Frontal cortex (tissue), 4 donors: ENCODE measurements at places on chromosomes 6 and 20. TPM values are rescaled to one million over a fixed set of nuclear protein-coding genes. Genes with fewer than 3 reads are reported as not detected.

Gene BCKDHB
- 14.7 TPM for total RNA-seq

Gene NMBR
- total RNA-seq: 4.9 TPM

Gene MUC22
- total RNA-seq: not detected

Gene FOXO3
- total RNA-seq: 40.4 TPM

Gene HLA-DQB2
- total RNA-seq: not detected

Gene GSTA2
- not detected for total RNA-seq

Gene RSPO3
- total RNA-seq: 36.7 TPM

Gene LCA5
- 14.3 TPM for total RNA-seq

Gene EFCAB8
- not detected for total RNA-seq

Gene TMEM151B
- total RNA-seq: 45.7 TPM

Gene C20orf141
- total RNA-seq: not detected

Gene APCDD1L
- not detected for total RNA-seq

Gene EYA4
- 0.41 TPM for total RNA-seq

Gene ZSCAN12
- total RNA-seq: 18.8 TPM

Gene LST1
- 1.2 TPM for total RNA-seq

Gene PSORS1C1
- not detected for total RNA-seq

Gene CYP24A1
- 0.41 TPM for total RNA-seq

DNA sequence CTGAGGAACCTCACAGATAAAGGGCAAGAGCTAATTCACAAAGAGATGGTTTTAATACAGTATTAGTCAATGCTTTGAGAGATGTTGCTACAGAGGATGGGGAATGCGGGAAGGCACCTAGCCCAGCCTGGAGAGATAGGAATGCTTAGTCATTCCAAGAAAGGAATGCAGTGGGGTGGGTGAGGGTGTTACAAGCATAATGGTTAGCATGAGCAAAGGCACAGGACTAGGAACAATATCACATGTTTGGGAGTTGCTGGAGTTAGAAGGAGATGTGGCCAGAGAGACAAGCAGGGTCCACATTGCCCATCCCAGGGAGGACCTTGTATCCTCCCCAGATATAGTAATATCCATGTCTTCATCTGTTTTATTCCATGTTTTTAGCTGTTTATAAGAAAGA lies 107.0 kb upstream of the OGFRL1 start:
- DNase-seq: no peak

DNA sequence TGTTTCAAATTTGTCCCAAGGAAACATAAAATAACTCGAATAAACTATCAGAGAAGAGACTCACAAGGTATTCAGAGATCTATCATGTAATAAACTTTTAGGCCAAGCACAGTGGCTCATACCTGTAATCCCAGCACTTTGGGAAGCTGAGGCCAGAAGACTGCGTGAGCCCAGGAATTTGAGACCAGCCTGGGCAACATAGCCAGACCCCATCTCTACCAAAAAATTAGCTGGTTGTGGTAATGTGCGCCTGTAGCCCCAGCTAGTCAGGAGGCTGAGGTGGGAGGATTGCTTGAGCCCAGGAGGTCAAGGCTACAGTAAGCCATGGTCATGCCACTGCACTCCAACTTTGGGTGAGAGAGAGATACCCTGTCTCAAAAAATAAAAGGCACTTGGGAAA lies 79.2 kb upstream of the GCM1 start:
- DNase-seq: no peak

DNA sequence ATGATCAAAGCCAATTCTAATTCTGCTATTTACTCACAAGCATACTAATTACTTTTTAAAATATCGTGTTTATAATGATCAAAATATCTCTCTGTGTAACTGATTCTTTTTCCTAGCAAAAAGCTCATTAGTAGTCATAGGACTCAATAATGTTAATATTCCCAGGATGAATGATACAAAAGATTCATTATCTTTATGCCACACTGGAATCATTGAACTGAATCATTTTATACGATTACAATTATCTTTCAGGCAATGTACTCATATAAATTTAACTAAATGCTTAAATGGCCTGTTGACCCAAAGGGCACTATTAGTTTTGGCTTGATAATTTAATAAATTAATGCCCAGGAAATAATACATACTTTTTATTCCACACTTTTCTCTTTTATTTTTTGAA lies 96.3 kb downstream of the EYS start:
- DNase-seq: no peak

- DNase-seq: no peak
These were observed 120.1 kb upstream of the CCDC28A start for GRCh38 chr6:138653435-138653834.

- DNase-seq: no peak
These were observed 109.5 kb upstream of the CLDN20 start for GRCh38 chr6:155154158-155154830.

- no peak for DNase-seq
These were observed 38.0 kb upstream of the ECHDC1 start for GRCh38 chr6:127381384-127381783.

- peak; percentile 22 for DNase-seq
These were observed 52.3 kb upstream of the IFNGR1 start for GRCh38 chr6:137271245-137272183.

DNA sequence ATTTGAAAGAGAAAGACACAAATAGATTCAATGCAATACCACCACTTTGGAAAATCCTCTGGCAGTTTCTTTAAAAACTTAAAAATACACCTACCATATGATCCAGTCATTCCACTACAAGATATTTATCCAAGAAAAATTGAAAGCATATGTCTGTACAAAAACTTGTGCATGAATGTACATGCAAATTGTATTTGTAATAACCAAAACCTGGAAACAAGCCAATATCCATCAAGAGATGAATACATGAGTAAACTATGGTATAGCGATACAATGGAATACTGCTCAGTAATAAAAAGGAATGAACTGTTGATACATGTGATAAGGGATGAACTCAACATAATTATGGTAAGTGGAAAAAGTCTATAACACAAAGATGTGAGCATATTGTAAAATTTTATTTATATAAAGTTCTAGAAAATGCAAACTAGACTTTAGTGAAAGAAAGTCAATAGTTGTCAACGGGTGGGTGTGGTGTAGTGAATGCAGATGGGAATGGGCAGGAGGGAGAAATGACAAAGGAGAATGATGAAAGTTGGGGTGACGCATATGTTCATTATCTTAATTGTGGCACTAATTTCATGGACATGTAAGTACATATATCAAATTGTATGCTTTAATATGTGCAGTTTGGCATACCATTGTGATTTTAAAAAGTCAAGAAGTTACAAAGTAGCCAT lies 347.5 kb downstream of the SAMD5 start:
- no peak for DNase-seq

GRCh38 chr6:29676981-29677601 lies 3.9 kb downstream of the ZFP57 start:
- DNase-seq: no peak

- DNase-seq: no peak
These were observed 19.3 kb downstream of the ZNF217 start for GRCh38 chr20:53574259-53574789.

DNA sequence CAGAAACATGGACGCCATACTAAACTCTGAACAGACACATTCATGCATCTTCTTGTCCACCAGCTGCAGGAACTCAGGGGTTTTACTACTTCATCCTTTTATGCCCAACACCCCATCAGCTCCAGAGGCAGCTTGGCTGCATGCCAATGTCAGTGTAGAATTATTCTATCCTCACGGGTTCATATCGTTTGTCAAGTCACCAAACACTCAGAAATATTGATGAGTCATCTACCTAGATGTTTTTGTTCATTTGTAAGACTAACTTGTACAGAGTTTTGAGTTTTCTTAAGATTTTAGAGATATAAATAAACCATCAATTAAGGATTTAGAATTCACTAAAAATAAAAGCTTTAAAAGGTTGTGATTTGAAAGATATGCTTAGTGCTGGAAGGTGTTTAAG lies 590.7 kb upstream of the FLRT3 start:
- DNase-seq: no peak

DNA sequence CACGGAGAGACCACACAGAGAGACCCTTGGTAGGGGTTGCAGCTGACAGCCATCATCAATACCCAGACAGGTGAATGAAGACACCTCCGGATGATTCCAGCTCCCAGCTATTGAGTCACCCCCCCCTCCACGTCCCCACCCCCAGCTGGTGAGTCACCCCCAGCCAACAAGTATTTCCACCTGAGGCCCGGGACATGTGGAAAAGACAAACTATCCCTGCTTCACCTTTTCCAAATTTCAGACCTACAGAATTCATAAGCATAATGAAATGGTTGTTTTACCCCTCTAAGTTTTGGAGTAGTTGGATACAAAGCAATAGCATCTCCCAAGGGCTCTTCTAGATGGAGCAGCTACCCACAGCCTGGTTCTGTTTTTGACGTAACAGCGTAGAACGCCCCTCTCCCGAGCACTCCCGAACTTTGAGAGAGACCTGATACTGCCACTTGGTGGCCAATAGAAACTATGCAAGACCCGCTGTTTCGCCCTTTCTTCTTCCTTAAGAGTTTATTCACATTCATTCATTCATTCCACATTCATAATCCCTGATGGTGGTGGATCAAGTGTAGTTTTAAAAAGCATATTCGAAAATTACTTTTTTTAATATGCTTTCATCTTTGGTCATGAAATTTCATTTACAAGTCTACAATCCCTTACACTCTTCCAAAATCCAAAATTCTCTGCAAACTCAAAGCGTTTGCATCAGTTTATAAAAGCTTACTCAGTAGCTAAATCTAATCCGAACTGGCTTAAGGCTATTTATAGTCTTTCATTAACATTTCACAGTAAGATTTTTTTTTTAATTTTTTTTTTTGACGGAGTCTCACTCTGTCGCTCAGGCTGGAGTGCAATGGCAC lies 15.1 kb upstream of the PPP1R16B start:
- DNase-seq: no peak

- DNase-seq: no peak
These were observed 16.3 kb downstream of the RBM24 start for GRCh38 chr6:17297271-17298080.

GRCh38 chr6:108744996-108745395 lies 103.2 kb upstream of the ARMC2 start:
- DNase-seq: no peak

DNA sequence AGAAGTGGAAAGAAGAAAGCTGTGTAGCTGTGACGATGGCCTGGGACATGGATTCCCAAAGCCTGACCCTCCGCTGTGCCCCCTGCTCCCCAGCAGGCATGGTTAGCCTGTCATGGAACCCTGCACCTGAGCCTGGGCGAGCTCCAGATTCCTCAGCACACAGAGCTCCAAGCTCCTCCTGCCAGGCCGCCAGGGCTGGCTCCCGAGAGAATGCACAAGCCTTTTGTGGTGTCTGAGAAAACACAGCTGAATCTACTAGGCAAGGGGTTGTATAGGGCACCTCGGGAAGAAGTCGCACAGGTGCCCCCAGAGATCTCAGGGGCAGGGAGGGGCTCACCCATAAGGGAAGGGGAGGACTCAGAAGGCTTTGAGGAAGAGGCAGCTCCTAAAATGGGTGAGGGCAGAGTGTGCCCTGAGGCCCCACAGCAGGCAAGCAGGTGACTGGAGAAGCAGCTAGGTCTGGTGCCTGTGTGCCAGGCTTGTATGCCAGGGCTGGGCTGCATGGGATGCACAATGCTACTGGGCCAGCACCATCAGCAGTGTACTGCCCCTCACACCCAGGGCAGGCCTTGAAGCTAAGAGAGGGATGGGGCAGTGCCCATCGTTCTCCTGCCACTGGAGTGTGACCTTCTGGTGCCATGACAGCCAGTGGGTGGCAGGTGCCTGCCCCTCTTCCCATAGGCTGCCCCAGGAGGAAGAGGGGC lies 64.3 kb upstream of the CD93 start:
- no peak for DNase-seq

DNA sequence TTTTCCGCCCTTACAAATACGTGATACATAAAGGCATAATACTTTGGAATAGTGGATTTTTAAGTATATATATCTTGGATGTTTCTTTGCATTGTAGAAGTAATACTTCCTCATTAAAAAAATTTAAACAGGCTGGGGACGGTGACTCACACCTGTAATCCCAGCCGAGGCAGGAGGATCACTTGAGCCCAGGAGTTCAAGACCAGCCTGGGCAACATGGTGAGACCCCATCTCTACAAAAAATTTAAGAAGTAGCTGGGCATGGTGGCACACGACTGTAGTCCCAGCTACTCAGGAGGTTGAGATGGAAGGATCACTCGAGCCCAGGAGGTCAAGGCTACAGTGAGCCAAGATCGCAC lies 38.6 kb upstream of the RNF8 start:
- no peak for DNase-seq

- no peak for DNase-seq
These were observed 30.8 kb upstream of the SSR1 start for GRCh38 chr6:7343546-7344475.

GRCh38 chr6:10315658-10316372 lies 99.1 kb downstream of the TFAP2A start:
- DNase-seq: no peak

- DNase-seq: no peak
These were observed 68.4 kb upstream of the PHACTR1 start for GRCh38 chr6:12648171-12648570.

DNA sequence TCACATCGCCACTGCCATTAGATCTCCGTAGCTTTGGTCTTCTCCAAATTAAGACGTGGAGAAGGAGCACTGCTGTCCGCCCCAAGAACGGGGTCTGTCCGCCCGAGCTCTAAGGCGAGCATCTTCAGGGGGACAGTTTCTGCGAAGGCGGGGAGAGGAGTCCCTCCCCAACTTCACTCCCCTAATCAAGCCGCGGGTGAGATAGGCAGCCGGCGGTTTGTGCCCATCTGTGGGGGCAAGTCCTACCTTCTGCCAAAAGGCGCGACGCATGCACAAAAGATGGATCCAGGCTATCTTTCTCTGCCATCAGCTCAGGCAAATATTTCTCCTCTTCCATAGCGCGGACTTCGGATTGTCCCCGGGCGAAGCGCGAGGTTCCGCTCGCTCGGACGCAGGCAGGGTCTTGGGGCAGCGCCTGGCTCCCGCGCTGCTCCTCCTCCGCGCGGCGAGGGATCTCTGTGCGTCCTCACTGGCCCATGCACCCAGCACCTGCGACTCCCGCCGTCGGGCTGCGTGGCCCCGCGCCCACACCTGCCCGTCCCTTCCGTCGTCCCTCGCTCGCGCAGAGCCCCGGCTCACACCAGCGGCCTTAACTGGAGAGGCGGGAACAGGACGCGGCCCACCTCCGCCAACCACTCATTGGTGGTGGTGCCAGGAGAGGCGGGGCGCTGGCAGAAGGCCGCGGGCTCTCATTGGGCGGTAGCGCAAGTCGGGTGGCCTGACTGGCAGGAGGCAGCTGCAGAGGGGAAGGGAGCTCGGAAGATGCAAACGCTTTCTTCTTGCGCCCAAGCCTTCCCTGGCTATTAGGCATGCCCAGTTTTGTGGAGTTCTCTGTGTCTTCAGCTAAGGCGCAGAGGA lies at the start of gene KHDRBS2:
KHDRBS2 (minus strand) TSS at position 614 of the 858 bp plus-strand sequence.
- DNase-seq: peak; percentile 76

GRCh38 chr20:1315804-1316203 lies 13.1 kb downstream of the SDCBP2 start:
- DNase-seq: no peak
